ENCODE measurements at places on chromosomes 1 and 21. TPM values are rescaled to one million over a fixed set of nuclear protein-coding genes. Genes with fewer than 3 reads are reported as not detected.

DNA sequence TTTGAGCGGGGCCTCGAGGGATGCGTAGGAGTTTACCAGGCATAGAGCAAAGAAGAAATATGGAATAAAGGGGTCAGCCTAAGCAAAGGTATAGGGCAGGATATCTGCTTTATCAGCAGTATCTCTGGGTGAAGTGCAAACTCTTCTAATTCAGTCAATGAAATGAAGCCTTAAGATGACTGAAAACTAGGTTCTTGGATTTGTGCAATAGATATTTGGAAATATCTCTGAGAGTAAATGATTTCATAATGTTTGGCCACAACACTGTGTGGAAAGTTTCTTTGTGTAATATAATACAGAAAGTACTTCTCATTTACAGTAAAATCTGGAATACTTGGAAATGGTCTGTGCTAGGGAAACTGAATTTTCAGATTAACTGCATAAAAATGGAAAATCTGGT, 26.1 kb downstream of the KCNJ15 start:
- no peak for DNase-seq

Gene KRTAP6-1
- not detected for polyA plus RNA-seq

DNA sequence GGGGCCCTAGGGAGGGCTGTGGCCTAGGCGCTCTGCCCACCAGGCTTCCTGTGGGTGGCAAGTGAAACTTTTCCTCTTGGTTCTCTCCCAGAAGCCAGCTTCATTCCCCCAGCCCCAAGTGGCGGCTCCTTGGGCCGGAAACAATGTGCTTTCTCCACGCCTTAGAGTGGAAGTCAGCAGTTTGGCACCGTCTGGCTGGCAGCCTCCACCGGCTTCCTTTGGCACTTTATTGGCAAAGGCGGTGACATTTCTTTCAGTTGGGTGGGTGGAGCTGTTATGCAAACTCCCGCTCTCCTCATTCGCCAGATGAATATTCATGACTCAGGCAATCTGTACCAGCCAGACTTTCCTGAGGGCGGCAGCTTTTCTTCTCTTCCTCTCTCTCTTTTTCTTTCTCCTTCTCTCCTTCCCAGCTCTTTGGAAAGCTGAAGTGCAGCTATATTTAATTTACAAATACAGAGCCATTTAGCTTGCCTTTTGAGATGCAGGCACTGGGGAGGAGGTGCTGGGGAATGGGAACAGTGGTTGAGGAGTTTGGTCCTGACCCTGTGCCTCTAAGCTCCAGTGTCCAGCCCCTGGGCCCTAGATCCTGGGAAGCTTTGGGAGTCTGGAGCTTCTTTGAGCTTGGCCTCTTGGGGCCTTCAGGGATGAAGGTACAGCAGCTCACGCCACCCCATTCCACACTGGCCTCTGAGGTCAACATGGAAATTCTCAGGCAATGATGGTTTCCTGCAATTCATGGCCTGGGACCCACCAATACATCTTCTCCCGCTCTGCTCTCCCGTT, 67.8 kb upstream of the POU3F1 start:
- DNase-seq: no peak

Gene ATP1A2
- polyA plus RNA-seq: not detected

GRCh38 chr1:65343286-65343685, 33.9 kb downstream of the DNAJC6 start:
- DNase-seq: no peak

DNA sequence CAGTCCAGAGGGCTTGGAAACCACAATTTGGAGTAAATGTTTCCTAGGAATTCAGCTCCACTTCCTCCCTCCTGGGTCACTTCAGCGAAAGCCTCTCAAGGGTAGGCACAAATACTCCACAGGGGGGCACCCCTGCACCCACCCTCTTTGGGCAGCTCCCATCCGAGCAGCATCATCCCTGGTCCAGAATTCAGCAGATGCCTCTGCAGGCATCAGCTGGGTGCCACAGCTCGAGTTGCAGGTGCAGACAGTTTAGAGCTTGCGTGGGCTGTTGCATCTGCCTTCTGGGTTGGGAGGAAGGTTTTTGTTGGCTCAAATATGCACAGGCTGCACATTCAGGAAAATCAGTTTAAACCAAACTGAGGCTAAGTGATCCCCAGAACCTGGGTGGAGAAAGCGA, 25.0 kb downstream of the KANK4 start:
- no peak for DNase-seq

DNA sequence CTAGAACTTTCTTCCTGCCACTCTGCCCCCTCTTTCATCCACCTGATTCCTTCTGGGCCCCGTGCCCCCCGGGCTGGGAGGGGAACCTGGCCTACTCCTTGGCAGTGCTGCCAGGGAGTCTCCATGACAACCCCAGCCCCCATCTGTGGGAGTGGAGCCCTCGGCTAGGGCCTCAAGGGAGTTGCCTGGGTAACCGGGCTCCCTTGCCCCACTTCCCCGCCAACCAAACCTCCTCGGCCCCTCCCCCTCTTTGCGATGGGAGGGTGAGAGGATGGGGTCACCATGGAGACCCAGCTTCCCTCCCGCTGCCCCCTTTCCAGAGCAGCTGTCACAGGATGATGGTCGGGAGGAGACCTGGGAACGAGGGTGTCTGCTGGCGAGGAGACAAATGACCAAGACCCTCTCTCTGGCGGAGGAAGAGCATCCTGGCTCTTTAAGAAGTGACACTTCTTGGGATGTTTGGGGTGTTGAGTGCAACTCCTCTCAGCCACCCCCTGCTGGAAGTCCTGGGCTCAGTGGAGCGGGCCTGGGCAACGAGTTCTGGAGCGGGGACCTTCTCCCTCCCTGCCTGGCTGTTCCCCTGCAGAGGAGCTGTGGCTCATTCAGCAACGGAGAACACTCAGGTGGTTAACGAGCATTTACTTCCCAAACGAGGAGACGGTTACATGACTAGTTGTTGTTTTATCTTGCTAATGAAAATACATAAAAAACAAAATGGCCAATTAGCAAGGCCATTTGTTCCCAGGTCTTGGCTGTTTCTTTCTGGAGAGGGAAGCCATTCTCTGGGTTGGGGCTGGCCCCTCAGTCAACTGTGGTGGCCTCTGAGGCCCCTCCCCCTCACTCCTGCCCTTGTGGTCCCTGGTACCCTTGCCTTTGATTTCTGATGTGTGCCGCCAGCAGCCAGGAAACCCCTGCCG, 82.8 kb downstream of the UBIAD1 start:
- no peak for DNase-seq
